ENCODE measurements at places on chromosomes 2 and 18.
A peak's percentile ranks its signal among the peaks of the same experiment; 100 is the strongest.

DNA sequence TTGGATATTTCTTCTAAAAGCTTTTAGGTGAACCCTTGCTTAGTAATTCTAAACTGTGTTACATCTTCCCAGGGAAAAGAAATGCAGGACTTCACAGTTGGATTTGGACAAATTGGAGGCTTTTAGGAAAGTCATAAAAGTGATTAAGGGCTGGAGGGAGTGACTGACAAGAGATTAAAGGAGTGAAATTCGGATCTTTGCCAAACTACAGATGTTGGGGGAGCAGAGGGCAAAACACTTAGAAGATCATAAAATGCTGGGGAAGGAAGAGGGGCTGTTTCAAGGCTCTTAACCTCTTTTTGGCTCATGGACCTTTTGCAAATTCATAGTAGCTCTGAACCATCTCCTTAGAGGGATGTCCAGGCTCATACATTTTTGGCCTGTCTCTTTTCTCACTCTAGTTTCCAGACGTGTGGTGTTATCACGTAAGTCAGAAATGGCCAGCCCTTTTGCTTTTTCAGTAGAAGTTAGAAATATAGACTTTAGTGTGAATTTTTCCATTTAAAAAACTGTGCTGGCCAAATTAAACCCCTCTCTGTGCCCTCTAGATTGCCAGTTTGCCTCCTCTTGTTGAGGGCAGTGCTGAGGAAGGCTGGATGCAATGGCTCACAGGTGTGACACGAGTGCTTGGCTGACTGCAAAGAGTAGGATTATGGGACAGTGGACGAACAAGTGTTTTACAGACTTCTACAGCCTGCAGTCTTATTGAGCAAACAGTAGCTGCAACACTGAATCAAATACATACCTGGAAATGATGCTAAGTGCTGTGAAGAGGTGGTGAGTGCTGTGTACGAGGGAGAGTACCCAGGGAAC lies 109.9 kb downstream of the LYPD6B start:
- DNase-seq: no peak

- DNase-seq: peak; percentile 63
These were observed 51.4 kb downstream of the EMILIN2 start for GRCh38 chr18:2898186-2898640.

- no peak for DNase-seq
These were observed 154.1 kb downstream of the SMAD7 start for GRCh38 chr18:48796491-48797205.

- DNase-seq: peak; percentile 70
These were observed 1.4 kb downstream of the PPM1G start for GRCh38 chr2:27407798-27408491.

GRCh38 chr18:79546781-79547272 lies 132.8 kb upstream of the CTDP1 start:
- no peak for DNase-seq

DNA sequence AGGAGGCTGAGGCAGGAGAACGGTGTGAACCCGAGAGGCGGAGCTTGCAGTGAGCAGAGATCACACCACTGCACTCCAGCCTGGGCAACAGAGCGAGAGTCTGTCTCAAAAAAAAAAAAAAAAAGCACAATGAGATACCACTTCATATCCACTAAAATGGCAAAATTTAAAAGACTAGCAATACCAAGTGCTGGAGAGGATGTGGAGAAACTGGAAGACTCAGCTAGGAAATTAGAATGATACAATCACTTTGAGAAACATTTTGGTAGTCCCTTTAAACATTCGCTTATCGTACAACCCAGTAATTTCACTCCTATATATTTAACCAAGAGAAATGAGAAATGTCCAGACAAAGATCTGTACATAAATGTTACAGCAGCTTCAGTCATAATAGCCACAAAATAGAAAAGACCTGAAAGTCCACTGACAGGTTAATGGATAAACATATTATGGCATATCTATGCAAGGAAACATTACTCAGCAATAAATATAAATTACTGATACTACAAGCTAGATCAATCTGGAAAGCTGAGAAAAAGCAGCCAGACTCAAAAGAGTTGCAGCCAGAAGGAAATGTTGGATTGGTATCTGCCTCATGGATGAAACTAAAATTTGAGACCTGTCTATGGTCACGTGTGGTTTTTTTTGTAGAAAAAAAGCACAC lies 40.0 kb downstream of the WDSUB1 start:
- no peak for DNase-seq

DNA sequence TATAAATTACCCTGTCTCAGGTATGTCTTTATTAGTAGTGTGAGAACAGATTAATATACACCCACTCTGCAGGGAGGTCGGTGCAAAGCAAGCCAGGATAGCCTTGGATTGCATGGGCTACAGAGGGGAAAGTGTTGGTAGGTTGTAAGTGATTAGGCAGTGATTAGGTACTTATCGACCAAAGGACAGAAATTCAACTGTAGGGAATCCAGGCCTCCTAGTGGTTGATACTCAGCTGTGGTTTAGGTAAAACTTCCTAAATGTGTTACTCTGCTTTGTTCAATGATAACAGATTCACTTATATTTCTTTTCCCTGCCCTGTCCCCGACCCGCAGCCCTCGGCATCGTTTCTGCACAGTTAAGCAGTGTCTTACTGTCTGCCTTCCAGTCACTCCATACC lies 444.0 kb downstream of the FIGN start:
- DNase-seq: no peak

DNA sequence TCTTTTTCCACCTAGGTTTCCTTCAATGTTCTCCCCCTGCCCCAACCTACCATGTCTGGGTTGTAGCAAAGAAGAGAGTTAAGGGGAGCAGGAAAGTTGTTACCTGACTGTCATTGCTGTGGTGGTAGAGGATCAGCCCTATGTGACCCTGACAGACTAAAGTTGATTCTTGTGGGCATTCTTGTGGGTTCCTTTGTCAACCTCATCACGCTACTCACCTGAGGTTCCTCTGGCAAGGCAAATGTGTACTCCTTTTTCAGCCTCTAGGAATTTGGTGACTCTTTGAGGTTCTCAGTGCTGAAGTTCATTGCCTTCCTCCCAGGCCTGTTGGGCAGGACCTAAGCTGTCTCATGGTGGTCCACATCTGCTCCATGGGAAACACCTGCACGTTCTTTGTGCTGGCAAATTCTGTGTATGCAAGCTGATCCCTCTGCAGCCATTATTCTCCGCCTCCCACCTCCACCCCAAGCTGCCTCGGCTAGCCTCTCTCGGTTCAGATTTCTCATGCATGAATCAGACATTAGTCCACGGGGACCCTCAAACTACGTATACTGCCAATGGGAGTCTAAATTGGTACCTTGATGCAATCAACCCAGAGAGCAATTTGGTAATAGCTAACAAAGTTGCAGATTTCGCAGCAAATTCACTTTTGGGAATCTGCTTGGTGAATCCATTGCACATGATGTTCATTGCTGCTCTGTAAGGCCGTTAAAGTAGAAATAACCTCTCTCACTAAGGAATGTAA lies 1.5 kb upstream of the GMCL1 start:
- peak; percentile 91 for DNase-seq

DNA sequence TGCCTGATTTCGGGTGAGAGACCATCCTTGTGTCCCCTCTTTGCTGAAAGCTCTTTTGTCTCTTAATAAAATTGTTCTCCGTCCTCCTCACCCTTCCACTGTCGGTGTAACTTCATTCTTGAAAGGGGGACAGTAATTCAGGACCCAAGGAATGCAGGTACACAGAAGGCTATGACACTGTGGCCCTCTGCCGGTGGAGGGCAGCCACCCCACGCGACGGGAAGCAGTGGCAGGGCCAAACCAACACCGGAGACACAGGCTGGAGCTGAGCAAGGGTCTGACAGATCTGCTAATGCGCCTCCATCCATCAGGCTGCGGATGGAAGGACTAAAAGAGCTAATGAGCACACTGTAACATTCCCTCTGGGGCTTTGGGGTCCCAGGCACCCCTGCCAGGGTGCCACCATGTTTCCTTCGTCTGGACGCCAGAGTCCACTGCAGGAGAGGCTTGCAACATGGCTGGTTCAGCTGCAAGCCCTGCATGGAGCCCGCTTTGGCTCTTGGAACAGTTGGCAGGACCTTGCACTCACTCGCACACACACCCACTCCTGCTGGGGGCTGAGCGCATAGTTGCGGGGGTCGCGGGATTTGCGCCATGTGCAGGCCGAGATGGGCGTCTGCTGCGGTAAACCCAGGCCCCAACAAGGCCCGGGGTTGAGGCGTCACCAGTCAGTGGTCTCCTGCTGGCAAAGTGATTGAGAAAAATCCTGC lies 544.1 kb upstream of the CDH7 start:
- DNase-seq: no peak

- no peak for DNase-seq
These were observed 76.9 kb downstream of the NCK2 start for GRCh38 chr2:105821428-105822125.

GRCh38 chr2:120344976-120345581 lies 857 bp upstream of the INHBB start:
- no peak for DNase-seq

- DNase-seq: no peak
These were observed 1118.8 kb upstream of the ZEB2 start for GRCh38 chr2:145638675-145639074.

GRCh38 chr2:98730053-98730706 lies 752 bp downstream of the MGAT4A start:
- DNase-seq: no peak

DNA sequence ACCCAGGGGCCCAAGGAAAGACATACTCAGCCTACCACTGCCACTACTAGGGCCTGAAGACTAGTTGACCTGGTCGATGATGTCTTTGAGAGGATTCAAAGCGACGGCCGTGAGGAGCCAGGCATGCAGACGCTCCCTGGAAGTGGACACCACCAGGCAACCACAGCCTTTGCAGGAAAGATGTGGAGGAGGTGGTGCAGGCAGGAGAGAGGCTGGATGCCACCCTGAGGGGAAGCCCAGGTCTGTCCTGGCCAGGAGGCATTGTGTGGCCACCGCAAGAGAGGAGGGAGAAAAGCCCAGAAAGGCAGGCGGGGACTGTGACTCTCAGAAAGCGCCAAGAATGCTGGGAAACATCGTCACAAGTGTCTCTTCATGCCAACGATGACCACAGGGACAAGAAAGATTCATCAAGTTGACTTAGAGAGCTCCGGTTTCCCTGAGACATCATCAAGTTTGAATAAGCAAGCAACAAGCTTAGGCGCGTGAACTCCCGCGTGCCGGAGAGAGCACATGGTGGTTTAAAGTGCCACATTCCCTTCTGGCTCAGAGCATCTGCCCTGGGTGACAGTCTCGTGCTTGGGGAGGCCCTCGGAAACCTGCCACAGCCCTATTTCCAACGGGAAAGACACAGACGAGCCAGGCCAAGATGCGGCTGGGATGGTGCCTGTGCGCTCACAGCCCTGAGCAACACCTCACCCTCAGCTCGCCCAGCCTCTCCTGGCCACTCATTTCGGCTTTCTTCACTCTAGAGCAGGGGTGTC lies 464.5 kb upstream of the SALL3 start:
- DNase-seq: no peak

- peak; percentile 95 for DNase-seq
These were observed 42.9 kb upstream of the RFX8 start for GRCh38 chr2:101517758-101518271.

DNA sequence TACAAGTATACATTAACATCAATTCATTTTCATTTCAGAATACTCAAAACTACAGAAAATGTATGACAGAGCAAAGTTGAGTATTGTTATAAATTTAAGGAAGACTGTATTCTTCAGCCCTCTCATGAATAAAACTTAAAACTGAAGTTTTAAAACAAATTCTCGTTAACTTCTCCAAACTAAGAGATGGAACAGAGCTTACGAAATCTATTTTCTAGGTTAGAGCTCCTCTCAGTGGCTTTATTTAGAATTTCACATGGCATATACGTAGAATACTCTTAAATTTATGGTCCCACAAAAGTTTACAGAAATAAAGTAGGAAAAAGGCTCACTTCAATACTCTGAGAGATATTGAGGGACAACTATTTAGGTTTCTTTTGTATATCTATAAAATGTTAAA lies 612.1 kb downstream of the KCNJ3 start:
- peak; percentile 40 for DNase-seq

GRCh38 chr18:69987870-69988269 lies 40.2 kb upstream of the CD226 start:
- DNase-seq: no peak

DNA sequence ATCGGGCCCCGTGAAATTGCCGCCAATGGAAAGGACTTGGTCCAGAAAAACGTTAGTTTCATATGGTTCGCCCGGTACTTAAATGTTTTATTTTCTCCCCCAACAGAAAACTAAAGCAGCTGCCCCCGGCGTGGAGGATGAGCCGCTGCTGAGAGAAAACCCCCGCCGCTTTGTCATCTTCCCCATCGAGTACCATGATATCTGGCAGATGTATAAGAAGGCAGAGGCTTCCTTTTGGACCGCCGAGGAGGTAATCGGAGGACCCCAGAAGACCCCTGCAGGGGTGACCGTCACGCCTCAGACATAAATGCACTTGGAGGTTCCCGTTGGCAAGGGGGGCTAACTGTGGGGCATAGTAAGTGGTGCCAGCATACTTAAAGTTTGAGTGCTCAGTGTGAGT lies 742 bp downstream of the RRM2 start:
- DNase-seq: no peak

DNA sequence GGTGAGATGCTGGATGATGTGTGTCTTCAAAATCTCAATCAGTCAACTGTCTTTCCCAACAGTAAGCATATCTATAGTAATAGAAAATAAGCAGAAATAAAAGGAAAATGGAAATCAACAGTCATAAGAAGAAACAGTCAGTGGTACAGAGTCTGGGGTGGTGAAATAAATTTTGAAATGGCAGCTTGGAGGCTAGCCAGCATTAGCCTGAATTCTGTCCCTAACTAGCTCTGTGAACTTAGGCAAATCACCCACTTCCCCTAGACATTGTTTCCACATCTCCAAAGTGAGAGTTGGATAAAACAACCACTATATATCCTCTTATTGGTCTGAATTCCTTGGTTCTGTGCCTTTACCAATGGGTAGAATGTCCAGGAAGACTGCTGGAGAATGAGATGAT lies 189.7 kb upstream of the REV1 start:
- DNase-seq: no peak

GRCh38 chr2:37982847-37983246 lies 57.8 kb downstream of the RMDN2 start:
- no peak for DNase-seq

GRCh38 chr2:226600184-226600583 lies 199.4 kb downstream of the IRS1 start:
- DNase-seq: no peak

GRCh38 chr2:224357098-224357901 lies 44.6 kb downstream of the FAM124B start:
- DNase-seq: peak; percentile 66

- DNase-seq: no peak
These were observed 44.4 kb downstream of the FBLN7 start for GRCh38 chr2:112182581-112183034.

- DNase-seq: no peak
These were observed 89.9 kb upstream of the PELI1 start for GRCh38 chr2:64234150-64234549.

- DNase-seq: no peak
These were observed 293.9 kb upstream of the DCC start for GRCh38 chr18:52045946-52046675.

DNA sequence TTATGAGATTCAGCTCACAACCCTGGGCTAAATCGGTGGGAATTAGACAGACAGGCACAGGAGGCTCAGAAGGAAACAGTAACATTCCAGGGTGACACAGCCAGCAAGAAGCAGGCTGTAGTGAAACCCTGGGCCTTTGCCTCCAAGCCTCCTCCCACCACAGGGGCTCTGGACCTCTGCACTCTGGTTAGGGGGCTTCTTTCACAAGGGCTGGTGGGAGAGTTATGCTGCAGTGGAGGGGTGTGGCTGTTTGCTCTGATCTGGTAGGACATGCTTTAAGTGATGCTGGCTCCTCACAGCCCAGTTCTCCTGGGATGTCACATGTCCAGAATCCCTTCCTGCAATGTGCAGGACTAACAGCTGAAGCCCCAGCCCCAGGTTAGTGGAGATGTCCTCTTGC lies 109.9 kb downstream of the TGFA start:
- DNase-seq: no peak

Measured in fibroblast of mammary gland (primary cell).